Hippocampal formation (tissue), 2 donors: ENCODE measurements at places on chromosomes 6 and 20.

DNA sequence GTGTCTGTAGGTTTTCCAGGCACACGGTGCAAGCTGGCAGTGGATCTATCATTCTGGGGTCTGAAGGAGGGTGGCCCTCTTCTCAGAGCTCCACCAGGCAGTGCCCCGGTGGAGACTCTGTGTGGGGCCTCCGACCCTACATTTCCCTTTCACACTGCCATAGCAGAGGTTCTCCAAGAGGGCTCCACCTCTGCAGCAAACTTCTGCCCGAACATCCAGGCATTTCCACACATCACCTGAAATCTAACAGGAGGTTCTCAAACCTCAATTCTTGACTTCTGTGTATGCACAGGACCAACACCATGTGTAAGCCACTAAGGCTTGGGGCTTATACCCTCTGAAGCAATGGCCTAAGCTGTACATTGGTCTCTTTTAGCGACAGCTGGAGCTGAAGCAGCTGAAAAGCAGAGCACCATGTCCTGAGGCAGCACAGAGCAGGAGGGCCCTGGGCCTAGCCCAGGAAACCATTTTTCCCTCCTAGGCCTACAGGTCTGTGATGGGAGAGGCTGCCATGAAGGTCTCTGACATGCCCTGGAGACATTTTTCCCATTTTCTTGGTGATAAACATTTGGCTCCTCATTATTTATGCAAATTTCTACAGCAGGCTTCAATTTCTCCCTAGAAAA, 253.3 kb downstream of the ERMARD start:
- no peak for DNase-seq

- DNase-seq: no peak
These were observed 516 bp downstream of the LRRC1 start for GRCh38 chr6:53795340-53795701.

GRCh38 chr20:23889775-23890187, 10.2 kb upstream of the CST5 start:
- DNase-seq: peak; percentile 46

DNA sequence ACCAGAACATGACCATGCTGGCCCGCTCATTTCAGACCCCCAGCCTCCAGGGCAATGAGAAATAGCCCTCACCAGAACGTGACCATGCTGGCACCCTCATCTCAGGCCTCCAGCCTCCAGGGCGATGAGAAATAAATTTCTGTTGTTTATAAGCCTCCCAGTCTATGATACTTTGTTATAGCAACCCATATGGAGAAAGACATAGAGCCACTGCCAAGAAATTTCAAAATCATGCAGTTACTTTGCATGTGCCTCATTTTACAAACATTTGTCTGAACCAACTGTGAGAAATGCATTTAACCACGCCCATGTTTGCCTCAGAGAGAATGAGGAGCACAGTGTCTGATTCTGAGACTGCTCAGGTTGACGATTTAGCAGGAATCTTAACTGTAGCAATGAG, 15.5 kb downstream of the CYP39A1 start:
- DNase-seq: no peak

DNA sequence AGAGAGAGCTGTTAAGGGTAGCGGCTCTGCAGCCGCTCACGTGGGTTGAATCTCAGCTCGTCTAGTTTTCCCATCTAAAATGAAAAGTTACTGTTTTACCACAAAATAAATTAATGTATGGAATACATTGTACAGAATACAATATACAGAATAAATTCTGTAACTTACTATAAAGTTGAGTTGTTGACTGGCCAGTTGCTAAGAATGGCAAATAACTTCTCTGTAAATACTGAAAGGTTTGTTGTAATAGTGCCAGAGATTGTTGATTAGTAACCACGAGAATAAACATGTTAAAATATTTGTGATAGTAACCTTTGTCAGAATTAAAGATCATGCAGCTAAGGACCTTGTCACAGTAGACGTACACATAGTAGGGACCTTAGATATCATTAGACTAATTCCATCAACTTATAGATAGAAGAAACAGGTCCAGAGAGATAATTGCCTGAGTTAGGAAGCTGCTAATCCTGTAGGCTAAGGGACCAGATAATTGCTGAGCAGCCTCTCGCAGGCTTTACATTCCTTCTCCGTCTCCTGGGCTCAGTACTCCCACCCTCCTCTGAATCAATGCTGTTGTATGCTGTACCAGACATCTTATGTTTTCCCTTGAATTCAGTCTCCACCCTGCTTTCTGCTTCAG, 544 bp upstream of the NRM start:
- DNase-seq: no peak

- DNase-seq: no peak
These were observed 103.2 kb downstream of the FBXO5 start for GRCh38 chr6:152879681-152880080.

DNA sequence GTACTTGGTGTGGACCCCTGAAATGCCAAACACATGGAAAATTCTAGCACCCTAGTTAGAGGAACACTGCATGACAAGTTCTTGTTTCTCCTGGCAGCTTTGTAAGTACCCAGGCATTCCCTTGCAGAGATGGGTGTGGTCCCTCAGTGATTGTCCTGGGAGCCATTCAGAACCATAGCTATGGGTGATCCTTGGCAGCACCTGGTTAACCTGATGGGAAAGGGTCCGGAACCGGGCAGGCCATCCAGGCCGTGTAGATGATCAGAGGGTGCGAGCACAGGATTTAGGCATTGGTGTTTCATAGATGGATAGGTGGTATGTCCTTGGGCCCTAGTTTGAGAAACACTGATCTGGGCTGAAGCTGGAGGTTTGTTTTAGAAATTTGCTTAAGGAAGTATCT, 95.8 kb downstream of the RPP40 start:
- no peak for DNase-seq

DNA sequence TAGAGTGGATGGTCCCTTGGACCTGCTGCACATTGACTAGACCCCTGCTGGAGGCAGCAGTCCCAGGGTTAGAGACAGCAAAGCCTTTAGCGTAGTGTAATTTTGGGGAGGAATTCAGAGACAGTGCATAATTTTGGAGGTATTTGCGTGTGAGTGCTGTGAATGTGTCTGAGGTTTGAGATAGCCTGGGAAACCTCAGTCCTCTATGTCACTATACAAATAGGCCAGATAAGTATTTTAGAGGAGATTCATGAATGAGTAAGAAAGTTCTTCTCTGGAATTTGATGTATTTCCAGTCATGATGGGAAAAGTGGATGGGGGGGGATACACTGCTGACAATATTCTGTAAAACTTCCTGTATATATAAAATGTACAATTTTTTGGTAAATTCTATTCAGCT, 25.8 kb upstream of the MTRF1L start:
- DNase-seq: no peak

GRCh38 chr6:43658161-43658560, 13.3 kb downstream of the RSPH9 start:
- DNase-seq: no peak

- no peak for DNase-seq
These were observed 696 bp upstream of the SUPT3H start for GRCh38 chr6:45378334-45378926.

- DNase-seq: no peak
These were observed 551 bp downstream of the TREML2 start for GRCh38 chr6:41200296-41200900.

- no peak for DNase-seq
These were observed 183.5 kb downstream of the GMDS start for GRCh38 chr6:2061880-2062279.

GRCh38 chr6:91864911-91865310, 1278.0 kb upstream of the MAP3K7 start:
- DNase-seq: no peak
